ENCODE measurements at places on chromosomes 4 and X.

GRCh38 chr4:184844742-184845141 lies 19.0 kb upstream of the ACSL1 start:
- DNase-seq = no peak

DNA sequence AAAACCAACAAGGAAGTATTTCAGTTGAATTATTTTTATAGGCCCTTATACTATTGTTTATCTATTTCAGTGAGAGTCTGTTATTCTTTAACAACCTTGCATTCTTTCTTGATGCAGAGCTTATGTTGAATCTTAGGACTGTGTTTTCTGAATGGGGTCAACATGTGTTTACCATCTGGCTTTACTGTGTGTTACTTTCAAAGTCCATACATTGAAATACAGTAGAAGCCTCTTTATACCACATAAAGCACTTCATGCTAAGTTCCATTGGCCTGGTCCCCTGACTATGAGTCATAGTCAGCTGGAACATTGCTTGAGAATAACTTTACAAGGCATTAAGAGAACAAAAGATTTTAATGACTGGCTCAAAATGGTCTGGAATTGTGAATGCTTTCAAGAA lies 152.6 kb downstream of the GASK1B start:
- no peak for DNase-seq

GRCh38 chr4:123463869-123464268 lies 67.3 kb downstream of the SPRY1 start:
- no peak for DNase-seq

GRCh38 chr4:98909646-98910401 lies 19.1 kb downstream of the EIF4E start:
- DNase-seq = no peak

DNA sequence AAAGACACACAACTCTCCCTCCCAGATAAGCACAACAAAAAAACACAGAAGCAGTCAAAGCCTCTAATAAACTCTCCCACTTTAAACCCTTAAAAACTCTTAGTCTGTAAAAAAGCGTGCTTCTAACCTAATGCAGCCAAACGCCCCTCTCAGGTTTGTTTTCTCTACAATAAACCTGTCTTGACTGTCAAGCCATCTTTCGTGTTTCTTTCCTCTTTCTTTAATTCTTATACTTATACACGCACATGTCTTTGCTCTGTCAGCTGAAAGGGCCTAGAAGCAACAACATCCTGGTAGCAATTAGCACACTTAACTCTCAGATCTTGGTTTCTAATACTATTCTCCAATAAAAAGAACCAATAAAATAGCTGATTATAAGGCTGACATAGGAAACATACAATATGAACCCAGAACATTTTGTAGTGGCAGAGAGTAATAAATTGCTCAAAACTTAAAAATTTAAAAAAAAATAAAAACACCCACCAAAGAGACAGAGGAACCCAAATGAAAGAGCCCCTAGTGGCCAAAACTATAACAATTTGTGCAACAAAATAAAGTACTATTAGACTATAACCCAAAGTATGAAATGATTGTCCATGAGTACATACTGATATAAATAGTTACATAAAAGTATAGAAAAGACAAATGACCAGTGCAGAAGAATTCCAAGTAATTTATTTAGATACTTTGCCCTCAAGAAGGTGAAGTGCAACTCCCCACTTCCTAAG lies 440.4 kb upstream of the ADGRL3 start:
- DNase-seq = no peak

GRCh38 chr4:186704057-186704456 lies 19.6 kb downstream of the FAT1 start:
- no peak for DNase-seq

GRCh38 chrX:110563282-110563681 lies 204.6 kb downstream of the RTL9 start:
- no peak for DNase-seq

- no peak for DNase-seq
Observed at GRCh38 chr4:84362896-84363655, 136.0 kb downstream of the NKX6-1 start.

- no peak for DNase-seq
Observed at GRCh38 chrX:28135378-28136047, 154.3 kb upstream of the DCAF8L1 start.

DNA sequence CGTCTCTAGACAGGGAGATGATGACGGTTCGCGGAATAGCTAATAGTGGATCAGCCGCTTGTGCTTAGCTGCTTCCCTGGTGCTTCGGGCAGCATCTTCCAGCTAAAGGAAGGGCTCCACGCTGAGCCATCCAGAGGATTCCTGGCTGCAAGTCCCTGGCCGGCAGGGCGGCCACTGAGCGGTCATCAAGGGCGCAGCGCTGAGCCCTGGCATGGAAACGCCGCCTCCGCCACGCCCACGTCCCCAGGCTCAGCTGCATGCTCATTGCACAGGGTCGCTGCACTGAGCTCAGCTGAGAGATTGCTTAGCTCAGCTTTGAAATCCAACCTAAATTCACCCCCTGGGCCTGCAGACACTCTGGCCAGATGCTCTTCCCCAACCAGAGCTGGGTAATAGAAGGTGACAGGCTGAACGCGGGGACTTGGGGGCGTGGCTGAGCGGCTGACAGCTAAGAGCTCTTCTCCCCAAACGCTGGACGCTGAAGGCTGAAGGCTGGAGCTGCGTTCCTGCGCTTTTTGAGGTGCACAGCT lies 118.2 kb upstream of the KIT start:
- no peak for DNase-seq

GRCh38 chr4:107824350-107825071 lies at the start of gene SGMS2:
TSS of gene SGMS2 (plus strand) at chr4:107824932. CDS start at chr4:107895554, 70,622 bp downstream.
- peak; percentile 48 for DNase-seq

- DNase-seq = no peak
Observed at GRCh38 chrX:31036895-31037294, 34.9 kb downstream of the FTHL17 start.
